ENCODE measurements at places on chromosomes 6 and 20.

DNA sequence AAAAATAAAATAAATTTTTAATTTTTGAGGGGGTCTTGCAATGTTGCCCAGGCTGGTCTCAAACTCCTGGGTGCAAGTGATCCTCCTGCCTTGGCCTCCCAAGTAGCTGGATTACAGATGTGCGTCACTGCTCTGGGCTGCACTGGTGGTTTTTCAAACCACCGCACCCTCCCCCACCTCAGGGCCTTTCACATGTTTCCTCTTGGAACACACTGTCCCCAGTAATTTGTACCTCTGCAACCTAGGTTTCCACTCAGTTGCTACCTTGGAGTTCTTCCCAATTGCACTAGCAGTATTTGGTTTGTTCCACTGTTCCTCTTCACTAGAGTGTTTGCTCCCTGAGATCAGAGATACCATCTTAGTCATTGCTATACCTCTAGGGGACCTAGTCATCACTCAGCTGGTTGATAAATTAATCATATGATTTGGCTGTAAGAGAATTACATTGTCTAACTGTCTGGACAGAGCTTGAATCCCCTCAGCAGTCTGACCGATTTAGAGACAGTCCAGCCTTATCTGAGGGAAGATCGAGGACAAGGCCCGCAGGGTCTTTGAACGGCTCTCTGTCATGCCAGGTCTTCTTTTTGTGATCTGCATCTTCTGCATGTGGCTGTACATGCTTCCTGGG lies 32.0 kb downstream of the CEP43 start:
- no peak for DNase-seq

- no peak for DNase-seq
These were observed 91.9 kb downstream of the BCAS1 start for GRCh38 chr20:53978497-53978896.

GRCh38 chr20:56437196-56437960 lies 25.3 kb downstream of the CASS4 start:
- no peak for DNase-seq

DNA sequence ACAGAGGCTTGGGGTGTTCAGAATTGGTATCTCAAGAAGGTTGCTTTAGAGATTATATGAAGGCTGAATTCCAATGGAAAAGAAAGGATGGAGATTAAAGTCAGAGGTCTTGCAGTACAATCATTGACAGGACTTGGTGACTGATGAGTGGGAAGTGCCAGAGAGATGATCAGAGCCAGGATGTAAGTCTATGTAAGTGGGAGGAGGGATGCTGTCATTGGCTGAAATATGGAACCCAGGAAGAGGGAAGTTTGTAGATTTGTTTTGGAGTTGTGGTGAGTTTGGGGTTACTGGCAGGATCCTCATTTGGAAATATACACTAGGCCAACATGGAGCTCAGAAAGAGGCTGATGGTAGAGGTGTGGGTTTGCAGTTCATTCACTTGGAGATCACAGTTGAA lies 23.8 kb upstream of the TNFAIP3 start:
- DNase-seq, result no peak

DNA sequence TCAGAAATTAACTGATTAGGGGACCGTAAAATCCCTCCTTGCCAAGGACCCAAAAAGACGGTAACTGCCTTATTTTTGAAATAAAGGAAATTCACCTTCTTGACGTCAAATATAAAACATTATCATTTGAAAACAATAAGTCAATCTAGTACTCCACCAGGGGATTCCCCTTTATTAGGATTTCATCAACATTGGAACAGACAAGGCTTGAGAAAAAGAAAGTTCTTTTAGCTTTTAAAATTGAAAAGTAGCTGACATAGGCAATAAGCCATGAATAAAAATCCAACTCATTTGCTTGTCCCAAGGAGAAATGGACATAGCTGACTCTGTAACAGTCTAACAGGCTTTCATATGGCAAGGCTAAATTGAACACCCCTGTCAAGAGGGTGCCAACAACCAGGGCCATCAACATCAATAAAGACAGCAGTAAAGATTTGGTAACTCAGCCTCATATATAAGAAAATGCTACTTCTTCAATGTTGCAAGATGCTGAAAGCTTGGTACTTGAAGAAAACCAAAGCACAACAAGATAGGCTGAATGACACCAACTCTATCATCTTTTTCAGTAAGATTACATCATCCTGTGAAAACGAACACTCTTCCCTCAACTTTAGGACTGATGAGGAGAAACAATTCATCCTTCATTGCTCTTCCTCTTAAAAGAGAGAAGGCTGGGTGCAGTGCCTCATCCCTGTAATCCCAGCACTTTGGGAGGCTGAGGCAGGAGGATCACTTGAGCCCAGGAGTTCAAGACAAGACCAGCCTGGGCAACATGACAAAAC lies 121.0 kb upstream of the PRDM1 start:
- DNase-seq, result no peak

- DNase-seq, result no peak
These were observed 1.6 kb downstream of the RING1 start for GRCh38 chr6:33209856-33210255.

GRCh38 chr20:51211191-51211590 lies 188.3 kb upstream of the KCNG1 start:
- no peak for DNase-seq

GRCh38 chr6:24903681-24904080 lies 32.1 kb downstream of the RIPOR2 start:
- DNase-seq, result no peak

GRCh38 chr6:12022953-12023388 lies 10.9 kb downstream of the HIVEP1 start:
- no peak for DNase-seq

DNA sequence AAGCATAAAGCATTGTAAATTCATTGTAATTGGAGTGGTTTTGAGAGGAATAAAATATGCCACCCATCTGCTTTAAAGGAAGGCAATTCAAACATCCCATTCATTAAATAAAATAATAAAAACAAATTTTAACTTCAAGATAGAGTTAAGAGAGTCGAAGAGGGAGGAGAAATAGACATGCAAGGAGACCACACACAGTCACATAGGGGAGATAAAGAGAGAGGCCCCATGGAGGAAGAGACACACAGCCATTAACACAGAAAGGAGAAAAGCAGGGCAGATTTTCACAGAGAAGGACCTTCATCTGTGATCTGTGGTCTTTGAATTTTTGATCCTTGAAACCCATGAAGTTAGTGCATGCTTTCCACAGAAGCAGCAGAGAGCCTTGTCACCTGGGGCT lies 214.3 kb upstream of the TCF21 start:
- no peak for DNase-seq

DNA sequence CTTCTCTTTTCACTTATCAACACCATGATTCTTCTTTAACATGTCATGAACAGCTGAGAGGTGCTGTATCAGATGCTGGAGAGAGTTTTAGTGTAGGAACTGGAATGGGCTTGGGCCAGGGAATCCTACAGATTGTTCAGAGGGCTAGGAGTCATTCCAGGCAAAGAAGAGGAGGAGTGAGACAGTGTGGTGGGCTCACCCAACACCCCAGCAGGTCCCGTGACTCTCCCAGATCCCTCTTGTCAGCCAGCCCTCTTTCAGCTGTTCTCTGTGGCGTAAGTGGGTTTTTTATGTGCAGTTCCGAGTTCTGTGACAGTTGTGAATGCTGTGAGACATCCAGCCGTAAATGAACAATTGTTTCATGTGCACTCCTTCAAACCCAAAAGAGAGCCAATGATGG lies 31.4 kb upstream of the CEP162 start:
- no peak for DNase-seq

DNA sequence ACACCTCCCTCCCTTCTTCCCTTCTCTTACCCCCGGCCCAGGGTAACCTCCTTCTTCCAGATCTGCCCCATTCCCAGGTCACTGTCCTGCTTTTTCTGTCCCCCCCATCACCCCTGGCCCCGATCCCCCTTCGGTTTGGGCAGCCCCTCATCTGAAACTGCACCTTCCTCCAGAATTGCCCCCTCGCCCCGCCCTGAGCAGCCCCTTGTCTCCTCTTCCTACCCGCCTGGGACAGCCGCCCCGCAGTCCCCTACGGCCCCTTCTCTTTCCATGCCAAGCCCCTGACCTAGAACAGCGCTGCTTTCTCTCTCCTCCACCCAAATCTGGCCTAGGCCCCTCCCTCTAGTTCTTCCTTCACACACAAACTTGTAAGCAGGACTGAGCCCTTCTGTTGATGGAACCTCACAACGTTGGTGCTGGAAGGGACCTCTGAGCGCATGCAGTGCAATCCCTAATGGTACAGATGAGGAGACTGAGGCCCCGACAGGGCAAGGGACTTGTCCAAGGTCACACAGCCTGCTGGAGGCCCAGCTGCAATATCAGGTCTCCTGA lies 630 bp downstream of the PPP2R5D start:
- no peak for DNase-seq

DNA sequence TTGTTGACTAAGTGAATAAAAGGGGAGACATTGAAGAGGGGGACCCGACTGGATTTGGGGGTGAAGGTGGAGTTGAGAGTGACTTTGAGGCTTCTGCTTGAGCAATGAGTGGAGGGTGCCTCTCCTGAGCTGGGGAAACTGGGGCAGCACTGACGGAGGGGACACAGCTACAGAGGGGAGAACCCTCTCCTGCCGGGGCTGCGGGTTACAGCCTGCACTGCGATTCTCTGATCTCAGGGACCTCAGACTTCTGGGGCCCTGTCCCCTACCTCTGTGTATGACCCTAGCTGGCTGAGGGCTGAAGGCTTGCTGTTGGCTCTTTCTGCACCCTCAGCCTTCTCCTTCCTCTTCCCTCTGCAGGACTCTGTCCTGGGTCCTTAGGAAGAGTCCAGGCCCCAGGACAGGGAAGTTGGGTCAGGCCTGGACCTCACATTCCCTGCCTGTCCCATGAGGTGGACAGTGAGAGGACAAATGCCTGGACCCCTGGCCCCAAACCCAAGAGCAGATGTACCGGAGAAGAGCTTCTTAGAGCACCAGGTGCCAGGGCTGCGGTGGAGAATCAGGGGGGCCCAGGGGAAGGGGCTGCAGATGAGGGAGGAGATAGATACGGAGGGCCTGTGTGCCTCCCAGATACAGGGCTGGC lies 13.7 kb upstream of the FAM110A start:
- no peak for DNase-seq

DNA sequence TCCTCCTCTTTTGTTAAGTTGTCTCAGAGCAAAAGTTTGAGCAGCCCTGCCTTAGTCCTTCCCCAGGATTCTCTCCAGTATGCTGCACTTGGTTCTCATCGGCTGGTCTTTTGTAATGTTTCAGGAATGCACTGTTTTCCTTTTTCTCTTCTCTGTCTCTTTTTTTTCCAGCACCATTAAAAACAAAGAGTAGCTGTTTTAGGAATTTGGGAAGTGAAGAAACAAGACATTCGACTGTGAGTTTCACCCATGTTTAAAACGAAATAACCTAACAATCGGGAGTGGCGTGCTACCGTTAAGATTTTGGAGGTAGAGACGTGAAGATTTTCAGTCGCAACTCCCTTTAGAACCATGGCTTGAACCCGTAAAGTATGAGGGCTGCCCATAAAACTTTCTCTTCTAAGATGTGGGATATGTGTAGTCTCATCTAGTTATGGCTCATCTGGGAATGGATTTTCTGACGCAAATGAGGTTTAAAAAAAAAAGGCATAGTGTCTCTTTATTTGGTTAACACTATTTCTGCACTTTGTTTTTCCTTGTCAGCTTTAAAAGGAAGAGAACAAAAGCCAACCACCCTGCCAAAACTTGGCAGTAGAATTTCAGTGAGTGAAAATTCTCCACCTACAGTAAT lies 35.9 kb upstream of the RAB23 start:
- DNase-seq, result no peak

GRCh38 chr6:33014841-33015634 lies 5.6 kb upstream of the HLA-DOA start:
- peak; percentile 52 for DNase-seq

Measured in HS-27A (cell line).